ENCODE measurements at places on chromosomes 7 and 10.

DNA sequence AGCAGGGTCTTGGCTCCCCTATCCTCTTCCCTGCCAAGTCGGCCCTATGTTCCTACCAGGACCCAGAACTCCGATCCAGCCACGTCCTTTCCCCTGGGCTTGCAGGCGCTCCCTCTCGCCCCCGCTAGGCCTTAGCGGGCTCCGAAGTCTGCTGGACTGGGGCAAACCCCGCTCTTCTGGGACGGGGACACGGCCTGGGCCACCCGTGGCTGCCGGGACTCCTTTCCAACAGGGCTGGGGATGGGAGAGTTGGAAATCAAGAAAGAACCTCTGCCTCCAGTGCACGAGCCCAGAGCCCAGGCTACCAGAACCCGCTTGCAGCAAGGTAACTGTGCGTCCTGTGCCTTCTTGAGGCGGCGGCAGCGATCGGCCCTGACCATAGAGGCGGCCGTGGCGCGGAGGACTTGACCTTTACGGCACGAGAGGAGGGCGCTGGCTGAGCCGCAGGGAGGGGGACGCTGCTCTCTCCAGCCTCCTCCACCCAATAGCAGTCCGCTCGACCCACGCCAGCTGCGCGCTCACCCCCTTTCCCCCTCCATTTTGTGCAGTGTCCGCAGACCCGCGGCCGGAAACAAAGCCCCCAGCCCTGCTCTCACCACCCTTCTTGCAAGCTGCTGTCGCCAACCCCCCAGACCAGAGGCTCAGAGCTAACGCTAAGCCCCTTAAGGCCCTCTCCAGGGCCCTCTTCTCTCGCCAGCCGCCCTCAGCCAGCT, 7.0 kb upstream of the HOXA11 start:
- no peak for DNase-seq

DNA sequence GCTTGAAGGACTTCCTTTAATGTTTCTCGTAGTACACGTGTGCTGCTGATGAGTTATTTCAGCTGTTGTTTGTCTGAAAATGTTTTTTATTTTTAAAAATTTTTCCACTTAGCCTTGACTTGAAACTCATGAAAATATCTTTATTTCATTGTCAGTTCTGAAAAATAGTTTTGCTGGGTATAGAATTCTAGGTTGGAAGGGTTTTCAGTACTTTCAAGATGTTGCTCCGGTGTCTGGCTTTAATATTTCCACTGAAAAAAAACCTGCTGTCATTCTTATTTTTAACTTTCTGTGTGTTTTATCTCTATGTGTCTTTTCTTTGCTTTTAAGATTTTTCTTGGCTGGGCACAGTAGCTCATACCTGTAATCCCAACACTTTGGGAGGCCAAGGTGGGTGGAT, 103.8 kb downstream of the UNCX start:
- DNase-seq: no peak

DNA sequence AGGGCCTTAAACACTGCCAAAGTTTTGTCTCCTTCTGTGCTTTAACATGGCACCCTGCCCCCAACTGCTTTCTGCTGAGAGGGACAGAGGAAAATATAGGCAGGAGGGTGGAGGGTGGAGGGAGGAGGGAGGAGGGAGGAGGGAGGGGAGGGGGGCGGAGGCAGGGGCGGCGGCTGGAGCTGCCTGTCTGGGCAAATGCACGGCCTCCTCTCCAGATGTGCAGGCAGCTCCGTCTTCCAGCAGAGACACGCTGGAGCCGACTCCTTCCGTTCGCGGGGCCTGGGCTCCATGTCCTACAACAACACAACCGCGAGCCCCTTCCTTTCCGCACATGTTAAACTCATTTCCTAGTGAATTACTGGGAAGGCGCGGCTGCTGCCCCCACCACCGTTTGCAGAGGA, 14.2 kb downstream of the EBF3 start:
- no peak for DNase-seq

DNA sequence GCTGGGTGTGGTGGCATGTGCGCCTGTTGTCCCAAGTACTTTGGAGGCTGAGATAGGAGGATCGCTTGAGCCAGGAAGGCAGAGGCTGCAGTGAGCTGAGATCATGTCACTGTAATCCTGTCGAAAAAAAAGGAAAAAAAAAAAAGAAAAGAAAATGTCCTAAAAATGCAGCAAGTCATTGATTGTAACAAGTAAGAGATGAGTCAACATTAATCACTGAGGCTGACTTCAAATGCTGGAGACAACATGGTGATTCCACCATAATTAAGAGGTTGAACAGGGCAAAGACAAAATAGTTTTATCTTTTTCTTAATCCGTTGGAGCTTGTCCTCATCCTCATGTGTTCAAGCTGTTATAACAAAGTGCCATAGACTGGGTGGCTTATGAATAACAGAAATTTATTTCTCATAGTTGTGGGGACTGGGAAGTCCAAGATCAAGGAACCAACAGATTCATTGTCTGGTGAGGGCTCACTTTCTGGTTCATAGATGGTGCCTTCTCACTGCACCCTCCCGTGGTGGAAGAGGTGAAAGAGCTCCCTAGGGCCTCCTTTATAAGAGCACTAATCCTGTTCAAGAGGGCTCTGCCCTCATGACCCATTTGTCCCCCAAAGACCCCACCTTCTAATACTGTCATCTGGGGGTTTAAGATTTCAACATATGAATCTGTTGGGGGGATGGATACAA, 60.3 kb downstream of the TBXAS1 start:
- no peak for DNase-seq

DNA sequence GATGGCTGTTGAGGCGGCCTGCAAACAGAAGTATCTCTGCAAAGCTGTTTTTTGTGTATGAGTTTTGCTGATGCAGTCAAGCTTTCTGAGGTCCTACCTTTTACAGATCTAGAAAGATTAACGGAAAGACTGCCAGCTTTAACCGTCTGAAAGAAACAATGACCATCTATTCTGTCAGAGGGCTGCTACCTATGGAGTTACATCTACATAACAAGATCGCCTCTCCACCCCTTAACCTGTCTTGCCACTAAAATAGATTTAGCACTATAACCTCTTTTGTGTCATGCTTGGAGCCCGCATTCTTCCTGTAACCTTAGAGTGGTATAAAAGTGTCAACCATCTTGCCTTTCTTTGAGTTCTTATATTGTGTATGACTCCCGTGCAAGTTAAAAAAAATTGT, 291.2 kb downstream of the POM121L12 start:
- no peak for DNase-seq

DNA sequence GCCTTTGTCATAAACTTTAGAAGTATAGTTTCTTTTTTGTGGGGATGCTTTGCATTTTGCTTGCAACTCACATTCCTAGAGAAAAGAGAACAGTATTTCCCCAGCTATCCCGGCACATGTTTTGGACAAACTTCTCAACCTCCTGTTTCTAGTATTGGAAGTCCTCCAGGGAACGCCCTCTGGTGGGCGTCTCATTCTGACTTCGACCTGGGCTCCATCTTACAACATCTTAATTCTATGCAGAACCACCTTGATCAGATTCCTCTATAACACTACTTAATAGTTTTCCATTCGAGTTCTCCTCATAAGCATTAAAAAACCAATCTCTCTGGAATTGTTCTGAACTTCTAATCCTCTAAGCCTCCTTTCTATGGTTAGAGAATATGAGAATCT, 139.5 kb upstream of the FZD8 start:
- no peak for DNase-seq

Data from non-pigmented ciliary epithelial cell (primary cell).